ENCODE measurements at places on chromosomes 2 and 18. TPM values are rescaled to one million over a fixed set of nuclear protein-coding genes. Genes with fewer than 3 reads are reported as not detected.

DNA sequence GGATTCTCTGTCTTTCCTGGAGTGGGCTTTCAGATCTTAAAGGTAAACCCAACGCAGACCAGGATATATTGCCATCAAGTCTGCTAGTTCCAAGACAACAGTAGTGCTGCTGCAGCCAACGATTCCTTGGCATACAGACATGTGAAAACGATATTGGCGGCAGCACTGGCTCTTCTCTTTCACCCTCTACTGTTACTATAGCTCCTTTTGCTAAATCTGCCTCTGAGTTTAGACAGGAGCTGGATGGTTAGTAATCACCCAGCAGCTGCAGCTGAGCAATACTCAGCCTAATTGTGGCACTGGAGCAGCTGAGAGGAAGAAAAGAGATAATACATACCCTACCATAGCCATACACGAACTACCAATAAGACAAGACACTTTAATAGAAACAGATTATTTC, 4.0 kb downstream of the YES1 start:
- no peak for DNase-seq

DNA sequence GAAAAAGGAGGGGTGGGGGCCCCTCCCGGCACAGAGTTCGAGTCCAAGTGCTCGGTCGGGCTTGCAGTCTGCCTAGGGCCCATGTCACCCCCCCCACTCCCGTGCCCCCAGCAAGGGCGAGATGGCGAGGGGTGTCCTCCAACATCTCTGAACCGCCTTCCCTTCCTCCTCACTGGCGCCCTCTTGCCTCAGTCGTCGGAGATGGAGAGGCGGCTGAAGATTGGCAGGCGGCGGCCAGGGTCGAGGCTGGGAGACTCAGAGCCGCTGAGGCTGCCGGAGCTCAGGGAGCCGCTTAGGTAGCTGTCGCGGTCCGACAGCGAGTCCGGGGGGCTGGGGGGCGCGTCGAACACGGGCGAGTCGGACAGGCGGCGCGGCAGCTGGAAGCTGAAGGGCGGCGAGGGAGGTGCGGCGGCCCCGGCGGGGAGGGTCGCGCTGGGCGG, 2.3 kb downstream of the ZFP36L2 start:
- peak; percentile 84 for DNase-seq

- DNase-seq: no peak
These were observed 280.9 kb downstream of the ZNF385B start for GRCh38 chr2:179580378-179581146.

GRCh38 chr2:222499226-222499625, 74.9 kb downstream of the SGPP2 start:
- no peak for DNase-seq

DNA sequence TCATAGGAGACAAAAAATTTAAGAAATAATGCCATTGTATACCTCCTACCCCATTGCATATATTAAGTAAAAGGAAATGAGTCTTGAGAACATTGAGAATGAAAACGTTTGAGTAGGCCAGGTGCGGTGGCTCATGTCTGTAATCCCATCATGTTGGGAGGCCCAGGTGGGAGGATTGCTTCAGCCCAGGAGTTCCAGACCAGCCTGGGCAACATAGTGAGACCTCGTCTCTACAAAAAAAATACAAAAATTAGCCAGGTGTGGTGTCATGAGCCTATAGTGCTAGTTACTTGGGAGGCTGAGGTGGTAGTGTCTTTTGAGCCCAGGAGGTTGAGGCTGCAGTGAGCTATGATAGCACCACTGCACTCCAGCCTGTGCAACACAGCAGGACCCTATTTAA, 107.7 kb upstream of the MGAT5 start:
- DNase-seq: no peak

DNA sequence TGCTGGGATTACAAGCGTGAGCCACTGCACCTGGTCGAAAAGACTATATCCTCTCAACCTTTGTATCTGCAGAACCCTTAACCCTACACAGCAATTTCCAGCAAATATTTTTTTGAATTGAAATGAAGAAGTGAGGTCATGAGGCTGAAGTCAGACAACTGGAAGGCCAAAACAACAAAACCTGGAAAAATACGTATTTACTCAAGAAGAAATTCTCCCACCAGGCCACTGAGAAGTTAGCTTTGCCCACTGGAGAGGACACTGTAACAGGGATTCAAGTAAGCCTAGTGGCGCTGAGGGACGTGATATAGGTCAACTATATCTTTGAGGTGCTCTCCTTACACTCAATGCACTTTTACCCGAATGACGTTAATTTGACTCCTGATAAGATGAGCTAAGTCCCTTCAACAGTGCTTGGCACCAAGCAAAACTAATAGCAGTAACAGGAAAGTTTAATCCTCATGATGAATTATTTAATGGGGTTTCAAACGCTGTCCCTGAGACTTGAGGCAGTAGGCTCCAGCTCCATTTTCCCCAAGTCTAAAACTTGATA, 1.9 kb downstream of the HDLBP start:
- DNase-seq: no peak

DNA sequence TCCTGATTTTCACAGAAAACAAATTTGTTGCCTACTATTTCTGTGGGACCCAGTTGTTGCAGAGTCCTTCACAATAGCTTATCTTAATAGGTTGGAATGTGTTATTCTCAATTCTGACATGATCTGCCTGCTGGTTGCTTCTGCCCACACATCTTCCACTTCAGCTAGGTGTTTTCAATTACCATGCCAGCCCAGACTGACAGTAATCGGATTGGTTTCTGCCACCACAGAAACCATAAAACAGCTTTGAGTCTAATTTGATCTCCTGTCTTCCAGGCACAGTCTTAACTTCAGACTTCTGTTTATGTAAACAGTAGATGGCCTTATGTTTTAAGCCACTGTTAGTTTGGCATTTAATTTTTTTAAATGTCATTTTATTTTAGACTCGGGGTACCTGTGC, 248.2 kb upstream of the RBMS1 start:
- DNase-seq: no peak

DNA sequence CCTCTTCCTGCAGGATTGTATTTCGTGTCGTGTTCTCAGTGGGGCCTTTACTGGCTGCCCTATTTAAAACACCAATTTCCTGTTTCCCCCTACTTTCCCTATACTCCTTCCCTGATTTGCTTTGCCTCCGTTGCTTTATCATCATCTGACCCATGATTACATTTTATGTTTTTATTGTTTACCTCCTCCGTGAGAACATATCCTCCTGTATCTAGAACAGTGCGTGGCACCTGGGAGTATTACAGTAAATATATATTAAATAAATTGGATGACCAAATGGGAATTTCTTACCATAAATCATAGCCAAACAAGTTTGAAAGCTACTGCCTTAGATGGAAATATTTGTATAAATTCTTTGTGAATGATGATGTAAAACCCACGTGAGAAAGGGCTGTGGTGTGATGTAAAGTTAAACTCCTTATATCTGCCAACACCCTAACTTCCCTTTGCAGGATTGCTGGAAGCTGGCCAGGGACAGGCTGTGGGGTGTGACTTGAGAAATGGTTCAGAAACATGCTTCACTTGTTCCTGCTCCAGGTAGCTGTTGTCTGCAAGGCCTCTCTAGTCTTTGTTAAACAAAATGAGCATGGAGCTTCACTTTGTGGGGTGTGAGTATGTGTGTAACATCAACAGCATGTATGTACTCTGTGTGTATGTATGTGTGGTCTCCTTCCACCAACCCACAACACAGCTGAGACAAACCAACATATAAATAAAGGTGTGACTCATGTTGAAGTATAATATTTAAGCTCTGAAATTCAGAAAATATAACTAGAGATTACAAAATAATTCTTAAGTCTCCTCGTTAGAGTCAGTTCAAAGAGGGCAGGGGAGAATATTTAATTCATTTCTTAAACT, 40.3 kb downstream of the LHCGR start:
- no peak for DNase-seq

GRCh38 chr2:215590010-215590745, 154.3 kb upstream of the FN1 start:
- no peak for DNase-seq

GRCh38 chr2:45822272-45822630, 170.8 kb downstream of the PRKCE start:
- DNase-seq: no peak

- DNase-seq: no peak
These were observed 18.4 kb upstream of the ST8SIA3 start for GRCh38 chr18:57333940-57334339.

DNA sequence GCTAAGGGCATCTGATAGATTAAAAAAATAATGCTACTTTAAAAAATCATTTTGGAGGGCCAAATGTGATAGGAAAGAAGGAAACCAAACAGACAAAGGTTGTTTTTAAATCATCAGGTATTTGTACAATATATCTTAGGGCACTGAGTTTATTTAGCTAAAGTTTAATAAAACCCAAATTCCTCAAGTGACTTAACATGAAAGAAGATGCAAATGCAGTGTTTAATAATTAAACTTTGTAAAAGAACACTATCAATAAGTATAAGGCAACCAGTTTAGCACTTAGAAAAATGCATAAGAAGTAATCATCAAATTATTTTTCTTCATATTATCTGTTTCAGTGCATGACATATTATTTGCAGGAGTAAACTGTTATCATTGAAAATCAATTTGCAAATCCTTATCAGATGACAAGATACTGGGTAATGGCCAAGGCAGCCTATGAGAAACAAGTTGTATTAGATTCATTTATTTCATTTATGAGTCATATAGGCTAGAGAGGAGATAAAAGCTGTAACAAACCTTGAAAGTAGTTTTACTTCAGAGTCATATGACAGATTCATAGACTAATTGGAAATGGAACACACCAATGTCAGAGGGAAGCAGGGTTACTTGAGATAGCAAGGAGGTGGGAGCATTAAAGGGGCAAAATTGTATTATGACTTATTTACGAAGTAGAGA, 165.5 kb downstream of the GCA start:
- no peak for DNase-seq

DNA sequence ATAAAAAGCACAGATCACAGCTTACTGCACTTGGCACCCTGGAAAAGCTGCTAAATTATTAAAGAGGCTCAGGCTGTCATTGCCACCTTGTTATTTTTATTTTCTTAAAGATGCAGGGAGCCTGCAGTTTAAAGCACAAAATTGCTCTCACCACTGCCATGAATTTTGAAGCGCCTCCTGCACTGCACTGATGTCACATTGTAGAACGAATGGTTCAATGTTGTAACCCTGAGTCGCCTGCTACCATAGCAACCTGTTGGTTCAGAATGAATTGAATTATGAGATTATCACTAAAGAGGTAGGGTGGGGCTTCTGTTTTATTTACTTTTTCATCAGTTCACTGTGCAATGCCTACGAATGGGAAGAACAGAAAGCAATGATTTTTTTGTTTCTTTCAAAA, 16.5 kb downstream of the SCG2 start:
- no peak for DNase-seq

DNA sequence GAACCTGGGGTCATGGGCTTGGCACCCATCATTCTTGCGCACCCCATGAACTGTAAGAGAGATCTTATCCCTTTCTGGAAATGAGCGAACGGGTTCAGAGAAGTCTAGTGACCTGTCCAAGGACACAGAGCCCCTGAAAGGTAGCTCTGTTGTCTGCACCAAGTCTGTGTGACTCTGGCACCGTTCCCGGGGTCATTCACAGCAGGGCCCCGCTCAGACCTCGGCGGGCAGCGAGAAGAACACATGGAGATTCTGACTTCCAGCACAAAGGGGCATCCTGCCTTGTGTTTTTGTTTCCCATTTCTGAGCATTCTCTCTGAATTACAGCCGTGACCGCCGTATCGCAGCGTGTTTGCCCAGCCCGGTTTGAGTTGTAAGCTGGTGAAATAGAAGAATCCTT, 231.7 kb downstream of the KLHL29 start:
- DNase-seq: no peak

The PIKFYVE gene
- total RNA-seq: 48.7 TPM

The MRO gene
- not detected for total RNA-seq

The SERPINB4 gene
- total RNA-seq: not detected

The TBR1 gene
- total RNA-seq: not detected

The SERPINB13 gene
- not detected for total RNA-seq

Measured in natural killer cell (primary cell).